ENCODE measurements at places on chromosomes 4 and X.

- DNase-seq: peak; percentile 81
Measured at GRCh38 chrX:47619486-47620302, at the start of gene SYN1. Gene SYN1 (minus strand): TSS chrX:47619857. CDS start chrX:47619728, 129 bp downstream.

DNA sequence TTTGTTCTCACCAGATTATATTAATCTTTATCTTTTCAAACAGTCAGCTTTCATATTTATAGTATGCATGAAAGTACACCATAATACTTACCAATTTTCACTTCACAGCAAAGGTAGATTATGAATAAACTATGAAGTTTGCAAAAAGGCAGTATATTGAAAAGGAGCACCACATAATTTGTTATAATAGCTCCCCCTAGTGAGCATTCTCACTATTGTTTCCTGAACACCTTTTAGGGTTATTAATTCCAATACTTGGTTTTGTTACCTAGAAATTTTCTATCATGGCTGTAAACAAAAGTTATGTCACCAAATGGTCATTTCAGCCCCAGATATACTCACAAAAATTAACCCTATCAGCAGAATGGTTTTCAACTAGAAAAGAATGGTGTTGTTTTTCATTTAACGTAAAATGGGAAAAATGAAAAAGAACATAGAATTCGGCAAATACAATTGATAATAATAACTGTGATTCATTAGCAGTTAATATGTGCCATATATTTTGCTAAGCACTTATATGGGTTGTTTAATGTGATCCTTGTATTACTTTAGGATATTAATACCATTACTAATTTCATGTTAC is 30.2 kb upstream of the NKX6-1 start:
- no peak for DNase-seq

- no peak for DNase-seq
Measured at GRCh38 chr4:124019749-124020549, 623.4 kb downstream of the SPRY1 start.

DNA sequence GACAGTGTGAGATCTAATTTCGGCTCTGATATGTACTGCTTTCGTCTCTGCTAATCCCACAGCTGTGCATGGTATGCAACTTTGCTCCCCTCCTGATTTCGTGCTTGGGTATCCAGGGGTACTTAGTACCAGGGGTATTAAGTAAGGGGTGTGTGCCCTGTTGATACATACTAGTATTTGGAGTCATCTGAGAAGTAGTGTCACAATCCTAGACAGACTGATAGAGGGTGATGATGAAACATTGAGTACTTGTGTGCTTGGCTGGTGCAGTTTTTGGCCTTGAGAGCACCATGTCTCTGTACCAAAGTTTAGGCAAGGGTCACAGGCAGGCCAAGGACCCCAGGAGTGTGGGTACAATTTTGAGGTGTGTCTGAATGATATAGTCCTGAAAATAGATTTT is 10.9 kb downstream of the GPAT3 start:
- no peak for DNase-seq

DNA sequence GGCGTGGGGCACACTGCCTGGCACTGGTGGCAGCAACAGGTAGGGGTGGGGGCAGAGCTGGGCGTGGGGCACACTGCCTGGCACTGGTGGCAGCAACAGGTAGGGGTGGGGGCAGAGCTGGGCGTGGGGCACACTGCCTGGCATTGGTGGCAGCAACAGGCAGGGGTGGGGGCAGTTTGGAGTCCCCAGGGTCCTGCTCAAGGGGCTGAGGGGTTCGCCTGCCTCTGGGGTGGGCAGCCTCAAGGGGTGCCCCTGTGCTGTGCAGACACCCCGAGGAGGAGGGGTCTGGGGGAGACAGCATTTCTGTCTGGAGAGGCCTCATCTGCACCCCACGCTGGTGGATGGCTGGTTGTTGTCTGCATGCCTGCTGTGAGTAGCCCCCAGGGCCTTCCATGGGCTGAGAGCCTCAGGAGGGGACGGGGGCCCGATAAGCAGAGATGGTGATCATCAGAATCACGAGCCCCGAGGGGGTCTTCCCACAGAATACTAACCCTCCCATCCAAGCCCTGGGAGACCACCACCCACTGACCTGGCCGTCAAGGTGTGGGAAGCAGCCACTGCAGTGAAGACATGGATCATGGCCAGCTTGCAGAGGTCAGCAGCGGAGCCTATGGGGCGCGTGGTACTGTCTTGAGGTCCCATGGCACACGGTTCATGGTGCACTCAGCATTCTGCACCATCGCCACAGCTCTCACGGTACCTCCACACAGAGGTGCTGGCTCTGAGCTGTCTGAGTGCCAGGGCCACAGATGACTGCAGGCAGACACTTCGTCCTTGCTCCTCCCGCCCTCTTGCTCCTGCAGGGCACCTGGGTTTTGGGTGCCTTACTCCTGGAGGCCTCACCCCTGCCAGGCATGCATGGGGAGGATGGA is 21.5 kb downstream of the NAT8L start:
- no peak for DNase-seq

GRCh38 chr4:121642876-121643585 is 53.7 kb downstream of the ANXA5 start:
- no peak for DNase-seq

DNA sequence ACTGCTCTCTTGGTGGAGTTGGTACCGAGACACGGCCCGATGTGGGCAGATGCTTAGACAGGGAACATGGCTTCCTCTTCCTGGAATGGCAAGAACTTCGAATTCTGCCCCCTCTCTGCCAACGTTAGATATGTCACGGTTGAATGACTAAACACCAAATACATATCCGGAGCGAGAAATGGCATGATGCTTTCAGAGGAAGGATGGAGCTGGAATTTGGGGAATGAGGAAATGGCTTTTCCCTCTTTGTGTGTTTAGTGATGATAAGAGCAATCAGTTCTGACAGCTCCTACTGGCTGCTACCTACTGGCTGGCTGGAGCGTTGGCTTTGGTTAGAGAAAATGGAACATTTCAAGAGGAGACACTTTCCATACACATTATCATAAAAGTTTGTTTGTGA is 140.0 kb downstream of the DHRSX start:
- no peak for DNase-seq

DNA sequence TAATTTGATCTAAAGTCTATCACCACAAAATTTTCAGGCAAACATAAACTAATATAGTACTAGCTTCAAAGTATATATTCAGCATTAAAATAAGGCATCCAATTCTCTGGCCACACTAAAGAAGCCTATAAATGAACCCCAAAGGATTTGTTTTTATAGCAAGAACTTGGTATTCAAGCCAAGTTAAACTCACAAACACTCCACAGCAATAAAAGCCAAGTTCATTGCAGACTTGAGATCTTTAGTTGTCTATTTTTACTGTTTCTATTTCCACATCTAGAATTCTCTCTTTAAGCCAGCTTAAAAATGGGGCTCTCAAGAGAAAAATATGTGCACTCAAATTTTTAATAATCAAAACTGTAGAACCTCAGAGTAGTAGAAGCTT is 51.1 kb downstream of the WDFY3 start:
- DNase-seq: no peak

GRCh38 chr4:19455196-19455595 is 796.5 kb upstream of the SLIT2 start:
- DNase-seq: no peak
